ENCODE measurements at places on chromosomes 12 and 14.
A peak's percentile ranks its signal among the peaks of the same experiment; 100 is the strongest.

GRCh38 chr14:38944691-38945090 is 158.3 kb downstream of the SEC23A start:
- no peak for DNase-seq

DNA sequence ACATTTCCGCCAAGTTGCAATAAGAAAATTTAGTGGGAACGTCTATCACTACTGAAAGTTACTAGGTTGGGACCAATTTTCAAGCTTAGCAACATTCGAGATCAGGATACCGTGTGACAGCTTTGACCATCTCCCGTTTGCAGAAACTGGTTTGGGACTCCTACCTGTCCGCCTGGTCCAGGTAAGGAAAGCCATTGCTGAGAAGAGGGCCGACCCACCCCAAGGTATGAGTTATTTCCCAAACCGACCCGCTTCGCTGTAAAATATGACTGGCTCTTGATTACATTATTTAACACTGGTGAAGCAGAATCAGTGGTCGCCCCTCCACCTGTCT is 271 bp downstream of the DNAI7 start:
- DNase-seq = no peak

DNA sequence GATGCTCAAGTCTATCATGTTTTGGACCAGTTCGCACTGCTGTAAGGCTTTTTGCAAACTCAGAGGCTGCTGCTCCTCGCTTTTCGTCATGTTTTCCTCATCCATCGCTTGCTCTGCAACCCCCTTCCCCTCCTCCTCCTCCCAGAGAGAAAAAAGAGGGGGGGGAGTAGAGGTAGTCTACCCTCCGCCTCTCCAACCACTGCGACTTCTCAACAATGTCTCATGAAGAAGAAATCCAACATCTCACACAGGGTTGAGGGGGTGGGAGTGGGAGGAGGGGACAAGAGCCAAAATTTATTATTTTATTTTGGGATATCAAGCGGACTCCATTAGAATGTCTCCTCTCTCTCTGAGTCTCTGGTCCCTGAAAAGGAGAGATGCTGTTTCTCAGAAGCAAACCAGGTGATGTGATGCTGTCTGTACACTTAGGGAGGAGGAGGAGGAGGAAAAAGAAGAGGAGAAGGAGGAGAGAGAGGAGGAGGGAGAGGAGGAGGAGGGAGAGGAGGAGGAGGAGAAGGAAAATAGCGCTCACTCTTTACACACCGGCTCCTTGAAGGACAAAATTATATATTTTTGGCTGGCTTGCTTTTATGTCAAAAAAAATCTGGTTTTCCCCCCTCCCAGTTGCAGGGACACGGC is 520 bp downstream of the KSR2 start:
- no peak for DNase-seq

DNA sequence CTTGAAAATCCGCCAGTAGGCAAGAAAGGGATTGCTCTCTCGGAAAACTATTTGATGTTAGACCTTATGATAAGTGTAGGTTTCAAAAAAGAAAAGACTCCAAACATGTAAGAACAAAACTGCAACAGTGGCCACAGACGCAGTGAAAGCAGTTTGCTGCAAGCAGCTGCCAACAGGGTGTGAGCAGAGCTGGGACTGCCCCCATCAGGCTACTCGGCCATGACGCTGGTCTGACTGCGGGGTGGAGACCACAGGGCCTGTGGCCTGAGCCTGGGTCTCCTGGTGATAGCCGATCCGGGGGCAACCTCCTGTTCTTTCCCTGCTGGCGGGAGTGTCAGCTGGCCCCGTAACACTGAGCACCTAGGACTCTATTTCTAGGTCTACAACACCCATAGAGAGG is 63.2 kb downstream of the AMN start:
- no peak for DNase-seq

- no peak for DNase-seq
Measured at GRCh38 chr12:82027612-82028011, 268.5 kb upstream of the PPFIA2 start.

DNA sequence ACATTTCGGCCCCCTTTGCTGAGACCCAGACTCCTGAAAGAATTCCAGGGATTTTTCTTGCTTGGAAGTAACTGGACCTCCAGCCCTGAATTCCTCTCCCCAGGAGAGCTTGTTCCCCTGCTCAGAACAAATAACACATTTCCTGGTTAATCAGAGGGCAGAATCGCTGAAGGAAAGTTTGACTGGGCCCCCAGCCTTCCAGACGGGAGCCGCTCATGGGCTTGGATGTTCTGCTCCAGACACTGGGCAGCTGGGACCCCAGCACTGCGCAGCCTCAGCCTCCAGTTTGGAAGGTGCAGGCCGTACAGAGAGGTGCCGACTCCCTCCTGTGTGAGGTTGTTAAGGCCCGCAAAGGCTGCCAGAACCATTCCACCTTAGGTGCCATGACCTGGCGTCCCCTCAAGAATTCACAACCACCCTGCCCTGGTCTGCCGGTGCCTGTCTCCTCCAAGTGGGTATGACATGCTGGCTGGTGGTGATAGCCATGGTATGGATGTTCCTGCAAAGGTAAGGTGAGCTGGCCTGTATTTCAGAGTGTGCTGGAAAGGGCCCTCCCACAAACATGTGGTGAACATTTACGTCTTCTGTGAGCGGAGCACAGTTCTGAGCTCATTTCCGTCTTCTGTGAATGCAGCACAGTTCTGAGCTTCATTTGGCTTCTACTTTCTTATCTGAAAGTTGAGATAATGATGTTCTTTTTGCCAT is 5.1 kb upstream of the LTBP2 start:
- no peak for DNase-seq

GRCh38 chr12:46357438-46358324 is 14.9 kb downstream of the SLC38A2 start:
- DNase-seq = peak; percentile 82

- no peak for DNase-seq
Measured at GRCh38 chr14:91931478-91932088, 15.9 kb downstream of the FBLN5 start.

- no peak for DNase-seq
Measured at GRCh38 chr12:118357257-118358007, 15.3 kb downstream of the TAOK3 start.

GRCh38 chr14:24281636-24282035 is 10.2 kb upstream of the RABGGTA start:
- DNase-seq = no peak

GRCh38 chr14:103520657-103521437 is 1.8 kb downstream of the CKB start:
- no peak for DNase-seq
